Gastroesophageal sphincter (tissue), 4 donors: ENCODE measurements at places on chromosomes 7 and 10.

- H3K4me3 ChIP-seq, result no peak overlapping the region
- no peak overlapping the region for H3K27ac ChIP-seq
- H3K36me3 ChIP-seq, result no peaks in the 10 kb centered on the region
- no peak for ATAC-seq
Measured at GRCh38 chr7:155922067-155922816, 110.0 kb upstream of the SHH start.

GRCh38 chr7:140403878-140404564, at the start of gene RAB19:
Gene RAB19, plus strand, starts transcription at chr7:140404058. Its CDS starts 3,589 bp downstream, at chr7:140407647.
- H3K4me3 ChIP-seq, result peak within 1 kb of the TSS; percentile 33
- ATAC-seq, result no peak
- no peaks in the 10 kb centered on the region for H3K36me3 ChIP-seq
- H3K27me3 ChIP-seq, result peaks cover 38% of the 10 kb centered on the region
- H3K4me1 ChIP-seq, result no peaks in the 10 kb centered on the region
- no peak within 1 kb of the TSS for H3K27ac ChIP-seq

DNA sequence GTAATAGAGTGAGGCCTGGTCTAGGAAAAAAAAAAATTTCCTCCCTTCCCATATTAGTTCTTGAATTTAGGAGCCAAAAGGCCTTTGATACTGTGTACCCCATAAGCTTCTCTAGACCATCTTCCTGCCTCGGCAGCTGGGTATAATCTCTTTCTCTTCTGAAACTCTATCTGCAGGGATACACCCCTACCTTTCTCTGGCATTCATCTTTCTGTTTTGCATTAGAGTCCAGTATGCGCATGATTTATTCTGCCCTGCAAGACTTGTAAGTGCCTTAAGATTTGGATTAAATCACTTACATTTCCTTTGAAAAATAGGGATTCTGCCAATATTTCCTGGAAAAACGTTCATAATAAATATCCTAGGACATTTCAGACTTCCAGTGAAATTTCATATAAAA, 431.2 kb downstream of the PLXDC2 start:
- ATAC-seq, result no peak
- no peak overlapping the region for H3K27ac ChIP-seq
- H3K27me3 ChIP-seq, result no peaks in the 10 kb centered on the region
- H3K4me3 ChIP-seq, result no peak overlapping the region
- H3K4me1 ChIP-seq, result no peaks in the 10 kb centered on the region

DNA sequence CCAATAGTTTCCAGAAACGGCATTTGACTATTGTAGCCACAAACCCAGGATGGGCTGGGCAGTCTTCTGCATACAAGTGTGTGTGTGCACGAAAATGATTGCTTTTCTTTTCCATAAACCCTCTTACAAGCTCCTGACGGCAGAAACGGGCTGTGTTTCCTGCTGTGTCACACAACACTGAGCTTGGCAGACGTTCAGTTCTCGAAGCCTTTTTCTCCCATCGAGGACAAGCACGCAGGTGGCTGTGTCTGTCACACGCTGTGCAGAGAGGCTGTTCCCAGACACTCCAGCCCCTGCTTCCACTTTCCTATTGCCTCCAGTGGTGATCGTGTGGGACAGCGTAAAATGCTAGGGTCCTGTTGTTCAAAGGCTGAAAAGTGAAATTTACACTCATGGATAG, 32.1 kb downstream of the RBAK start:
- no peak for ATAC-seq
- H3K4me1 ChIP-seq, result peaks cover 2% of the 10 kb centered on the region
- peaks cover 45% of the 10 kb centered on the region for H3K27me3 ChIP-seq
- H3K4me3 ChIP-seq, result no peak overlapping the region
- H3K27ac ChIP-seq, result no peak overlapping the region
- no peaks in the 10 kb centered on the region for H3K36me3 ChIP-seq

DNA sequence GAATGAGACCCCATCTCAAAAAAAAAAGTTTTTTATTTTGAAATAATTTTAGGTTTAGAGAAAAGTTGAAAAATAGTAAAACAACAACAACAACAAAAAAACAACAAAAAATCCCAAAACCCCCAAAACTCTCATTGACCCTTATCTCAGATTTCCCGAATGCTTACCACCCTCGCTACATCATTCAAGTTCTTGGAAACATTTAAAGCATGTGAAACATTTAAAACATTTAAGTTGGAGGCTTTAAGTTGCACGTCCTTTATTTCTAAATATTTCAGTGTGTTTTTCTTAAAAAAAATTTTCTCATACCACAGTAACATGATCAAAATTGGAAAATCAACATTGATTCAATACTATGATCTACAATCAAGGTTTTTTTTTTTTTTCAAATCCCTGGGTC, 382 bp upstream of the ARMS2 start:
- no peak overlapping the region for H3K27ac ChIP-seq
- no peak for ATAC-seq
- peaks cover 6% of the 10 kb centered on the region for H3K4me1 ChIP-seq

GRCh38 chr10:122647383-122647968, 52.2 kb downstream of the C10orf120 start:
- H3K4me1 ChIP-seq, result no peaks in the 10 kb centered on the region
- H3K27ac ChIP-seq, result no peak overlapping the region
- H3K36me3 ChIP-seq, result no peaks in the 10 kb centered on the region
- H3K4me3 ChIP-seq, result no peak overlapping the region
- ATAC-seq, result no peak

- peaks cover 87% of the 10 kb centered on the region for H3K27me3 ChIP-seq
- no peak overlapping the region for H3K27ac ChIP-seq
- no peaks in the 10 kb centered on the region for H3K4me1 ChIP-seq
- H3K4me3 ChIP-seq, result no peak overlapping the region
- no peaks in the 10 kb centered on the region for H3K36me3 ChIP-seq
Measured at GRCh38 chr10:103278862-103279298, 1.9 kb downstream of the INA start.

GRCh38 chr10:35425595-35425994, 89.3 kb downstream of the CCNY start:
- peaks cover 31% of the 10 kb centered on the region for H3K4me1 ChIP-seq
- H3K27ac ChIP-seq, result no peak overlapping the region
- no peaks in the 10 kb centered on the region for H3K36me3 ChIP-seq
- H3K27me3 ChIP-seq, result no peaks in the 10 kb centered on the region
- H3K4me3 ChIP-seq, result no peak overlapping the region
- no peak for ATAC-seq

DNA sequence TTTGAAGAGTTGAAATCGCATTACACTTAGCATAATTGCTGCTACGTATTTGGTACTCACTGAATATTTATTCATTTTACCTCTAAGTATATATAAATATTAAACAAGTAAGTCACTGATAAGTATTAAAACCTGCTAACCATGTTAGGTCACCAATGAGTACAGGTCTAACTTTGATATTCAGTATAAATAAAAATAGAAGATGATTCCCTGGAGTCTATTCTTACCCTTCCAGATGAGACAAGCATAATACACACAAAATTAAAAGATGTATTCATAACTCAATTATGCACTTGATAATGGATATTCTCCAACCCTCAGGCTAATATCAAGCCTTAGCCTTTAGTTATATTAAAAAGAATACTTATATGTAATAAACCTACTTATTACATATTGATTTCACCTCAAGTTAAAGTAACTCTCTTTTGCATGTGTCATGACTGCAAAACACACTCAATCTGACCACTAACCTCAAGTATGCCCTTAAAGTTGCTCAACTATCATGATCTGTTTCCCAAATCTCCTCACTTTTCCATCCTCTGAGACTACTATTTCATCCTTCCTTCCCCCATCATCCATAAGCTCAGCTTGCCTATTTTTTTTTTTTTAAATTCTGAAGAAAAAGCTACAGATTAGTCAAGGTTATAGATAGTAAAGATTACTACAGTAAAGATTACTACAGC, 46.8 kb downstream of the IPMK start:
- no peak for ATAC-seq
- no peaks in the 10 kb centered on the region for H3K4me1 ChIP-seq
- H3K4me3 ChIP-seq, result no peak overlapping the region
- H3K27ac ChIP-seq, result no peak overlapping the region
